ENCODE measurements at places on chromosomes 7 and 10.
A peak's percentile ranks its signal among the peaks of the same experiment; 100 is the strongest.

- DNase-seq: no peak
Observed at GRCh38 chr7:123836656-123837055, 8.3 kb upstream of the HYAL4 start.

DNA sequence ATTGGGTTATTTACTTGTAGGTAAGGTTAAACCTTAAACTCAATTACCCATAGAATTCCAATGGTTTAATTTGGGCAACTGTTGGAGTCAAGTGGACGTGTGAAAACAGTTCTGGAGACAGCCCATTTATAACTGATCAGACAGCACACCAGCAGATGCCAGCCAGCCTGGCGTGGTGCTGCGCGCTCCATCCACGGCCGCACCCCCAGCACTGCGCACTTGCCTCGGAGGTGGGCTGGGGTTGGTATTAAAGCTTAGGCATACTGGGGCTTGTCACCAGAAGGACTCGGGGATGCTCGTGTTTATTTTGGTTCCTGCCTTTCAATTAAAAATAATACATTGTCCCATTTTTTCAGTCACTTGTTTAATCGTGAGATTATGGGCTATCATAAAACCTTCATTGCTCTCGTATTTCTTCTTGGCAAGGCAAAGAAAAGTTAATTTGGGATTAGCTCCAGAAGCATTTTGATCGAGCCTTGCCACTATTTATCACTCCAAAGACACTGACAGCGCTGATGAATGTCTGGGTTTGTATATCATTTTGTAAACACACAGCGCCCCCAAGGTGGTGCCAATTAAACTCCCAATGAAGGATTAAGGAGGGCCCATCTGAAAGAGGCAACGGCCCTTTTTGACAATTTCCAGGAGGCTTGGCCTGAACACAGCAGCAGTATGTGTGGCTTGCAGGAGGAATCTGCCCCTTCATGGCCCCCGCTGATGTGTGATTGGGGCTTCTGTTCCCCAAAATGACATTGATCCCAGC lies 204.5 kb upstream of the CXCL12 start:
- no peak for DNase-seq

DNA sequence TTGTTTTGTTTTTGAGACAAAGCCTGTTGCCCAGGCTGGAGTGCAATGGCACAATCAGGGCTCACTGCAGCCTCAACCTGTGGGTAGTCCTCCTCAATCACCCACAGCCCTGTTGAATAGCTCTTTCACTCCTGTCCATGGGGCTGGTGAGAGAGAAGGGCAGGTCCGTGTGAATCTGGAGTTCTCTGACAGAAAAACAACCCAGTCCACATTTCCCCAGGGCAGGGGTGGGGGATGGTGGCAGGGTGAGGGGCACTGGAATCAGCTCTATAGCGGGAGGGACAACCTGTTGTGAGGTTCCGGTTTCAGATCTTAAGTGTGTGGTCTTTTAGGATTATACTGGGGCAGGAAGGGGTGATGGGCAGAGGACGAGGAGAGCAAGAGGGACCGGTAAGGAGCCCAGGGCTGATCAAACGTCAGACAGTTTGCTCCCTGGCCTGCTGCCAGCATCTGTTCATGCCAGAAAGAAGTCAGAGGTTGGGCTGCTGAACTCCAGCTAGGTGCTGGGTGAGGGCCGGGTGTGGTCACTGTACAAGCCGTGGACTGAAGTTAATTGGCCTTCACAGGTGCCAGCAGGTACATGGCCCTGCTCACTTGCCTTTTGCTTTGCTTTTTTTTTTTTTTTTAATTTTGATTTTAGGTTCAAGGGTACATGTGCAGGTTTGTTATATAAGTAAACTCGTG lies 33.2 kb upstream of the MKRN1 start:
- DNase-seq: peak; percentile 47

GRCh38 chr7:67618556-67619162 lies 622.0 kb downstream of the TYW1 start:
- no peak for DNase-seq

DNA sequence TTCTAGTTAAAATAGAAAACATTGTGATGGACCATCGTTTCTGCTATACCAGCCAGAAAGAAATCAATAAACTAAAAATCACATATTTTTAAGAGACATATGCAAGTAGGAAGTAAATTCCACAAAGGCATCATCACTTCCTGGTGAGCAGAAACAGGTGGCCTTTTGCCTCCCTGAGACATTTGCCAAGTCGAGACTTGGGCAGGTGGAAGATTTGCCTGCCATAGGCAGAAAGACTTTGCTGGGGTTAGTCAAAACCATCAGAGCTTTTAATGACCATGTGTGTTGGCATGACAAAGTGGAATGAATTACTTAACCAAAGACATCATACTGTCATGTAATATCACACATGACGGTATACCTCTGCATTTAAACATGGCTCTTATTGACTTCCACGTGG lies 66.0 kb upstream of the FGL2 start:
- no peak for DNase-seq

- no peak for DNase-seq
Observed at GRCh38 chr7:150401861-150402631, 22.9 kb downstream of the ZNF775 start.

GRCh38 chr10:95350830-95351228 lies 60.0 kb upstream of the PDLIM1 start:
- no peak for DNase-seq

DNA sequence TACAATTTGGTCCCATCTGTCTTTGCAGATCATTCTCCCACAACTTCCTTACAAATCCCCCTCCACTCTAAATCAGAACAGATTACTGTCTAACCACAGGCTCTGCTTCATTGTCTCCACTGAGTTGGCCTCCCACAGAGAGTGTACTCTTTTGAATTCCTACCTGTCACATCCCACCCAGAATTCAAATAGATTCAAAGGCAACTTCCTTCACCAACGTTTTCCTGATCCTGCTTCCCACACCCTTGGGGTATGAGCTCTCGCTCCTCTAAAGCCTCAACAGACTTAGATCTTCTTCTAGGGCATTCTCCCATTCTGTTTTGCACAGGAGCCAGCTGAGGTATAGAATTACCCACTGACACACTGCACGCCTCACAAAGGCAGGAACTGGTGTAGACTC lies 197.8 kb upstream of the CDCA7L start:
- no peak for DNase-seq

DNA sequence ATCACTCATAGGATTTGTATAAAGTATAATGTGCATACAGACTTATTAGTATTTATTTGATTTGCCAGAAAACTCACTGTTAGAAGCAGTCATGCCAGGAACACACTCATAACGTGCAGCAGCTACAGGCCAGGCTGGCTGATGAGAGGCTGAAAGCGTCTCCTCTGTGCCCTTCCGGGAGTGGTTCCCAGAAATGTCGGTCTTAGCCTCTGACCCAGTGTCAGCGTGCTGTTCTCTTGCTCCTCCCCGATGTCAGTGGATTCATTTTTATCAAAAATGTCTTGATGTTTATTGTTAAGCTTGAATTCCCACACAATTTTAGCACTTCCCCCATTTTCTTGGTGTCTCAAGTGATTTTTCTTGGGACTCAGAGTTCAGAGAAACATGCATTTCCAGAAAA lies 33.3 kb upstream of the GARS1 start:
- no peak for DNase-seq

Data from OCI-M1 (cell line).